ENCODE measurements at places on chromosomes 1 and 21. TPM values are rescaled to one million over a fixed set of nuclear protein-coding genes. Genes with fewer than 3 reads are reported as not detected.
A peak's percentile ranks its signal among the peaks of the same experiment; 100 is the strongest.

- DNase-seq = peak; percentile 98
Measured at GRCh38 chr1:203290261-203291089, 14.8 kb upstream of the BTG2 start.

- DNase-seq = no peak
Measured at GRCh38 chr1:33586106-33586505, 113.7 kb downstream of the ZSCAN20 start.

DNA sequence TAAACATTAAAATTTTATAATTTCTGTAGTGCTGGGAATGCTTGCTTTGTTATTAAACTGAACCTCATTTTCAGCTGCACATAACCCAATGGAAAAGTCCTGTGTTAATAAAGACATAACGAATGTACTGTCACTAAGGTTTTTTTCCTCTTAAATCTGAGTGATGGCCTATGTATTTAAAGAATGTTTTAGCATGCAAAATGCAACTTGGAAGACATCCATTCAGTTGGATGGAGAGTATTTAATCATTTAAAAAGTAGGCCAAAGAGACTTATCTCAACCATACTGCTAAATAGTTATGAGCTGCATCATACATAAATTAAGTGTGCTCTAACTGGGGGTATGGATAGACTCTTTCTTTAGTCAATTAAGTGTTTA is 48.5 kb downstream of the RWDD3 start:
- no peak for DNase-seq

RNF186 gene
- not detected for total RNA-seq

DNA sequence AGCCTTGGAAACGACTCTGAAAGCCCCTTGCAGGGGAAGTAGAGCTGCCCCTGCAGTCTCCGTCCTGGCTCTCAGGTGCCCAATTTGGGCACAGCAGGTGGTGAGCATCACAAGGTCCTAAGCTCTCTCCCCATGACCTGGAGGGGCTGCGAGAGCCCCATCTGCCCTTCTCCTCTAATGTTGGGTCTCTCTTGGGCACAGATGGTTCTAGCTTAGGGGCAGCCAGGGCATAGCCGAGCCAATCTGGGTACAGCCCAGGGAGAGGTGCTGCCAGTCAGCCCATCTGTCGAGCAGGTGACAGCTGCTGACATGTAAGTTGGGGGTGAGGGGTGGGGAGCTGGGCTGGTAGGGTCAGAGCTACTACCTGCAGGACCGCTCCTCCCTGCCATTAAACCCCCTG is 50.7 kb downstream of the SYT2 start:
- no peak for DNase-seq

MAP10 gene
- total RNA-seq = 4.8 TPM

GRCh38 chr21:24486973-24487372 is 1120.3 kb downstream of the MRPL39 start:
- no peak for DNase-seq

- DNase-seq = no peak
Measured at GRCh38 chr1:183270541-183271141, 84.6 kb downstream of the LAMC2 start.

DNA sequence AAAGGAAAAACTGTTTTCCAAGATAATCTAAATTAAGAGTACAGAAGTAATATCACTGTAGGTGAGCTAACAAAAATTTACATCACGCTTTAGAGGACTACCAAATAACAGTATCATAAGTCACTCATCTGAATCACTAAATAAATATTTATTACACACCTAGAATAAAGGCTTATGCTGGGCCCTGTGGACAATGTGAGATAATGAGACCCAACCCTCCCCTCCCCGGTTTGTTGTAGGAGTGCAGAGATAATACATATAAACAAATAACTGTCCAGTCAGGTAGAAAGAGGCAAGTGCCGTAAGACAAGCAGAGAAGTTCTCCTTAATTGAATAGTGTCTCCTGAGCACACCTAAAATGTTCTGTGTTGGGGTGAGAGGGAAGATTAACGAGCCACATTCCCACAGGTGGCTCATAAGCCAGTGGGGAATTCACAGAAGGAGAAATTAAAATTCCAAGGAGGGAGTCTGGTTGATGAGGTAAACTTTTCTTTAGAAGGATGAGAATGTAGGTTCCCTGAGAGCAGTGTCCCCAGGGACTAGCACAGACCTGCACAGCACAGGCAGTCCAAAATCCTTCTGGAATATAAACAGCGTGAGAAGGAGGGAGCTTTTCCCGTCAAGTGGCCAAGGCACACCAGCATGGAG is 241.4 kb downstream of the NFIA start:
- no peak for DNase-seq

GRCh38 chr1:56206391-56206790 is 373.0 kb downstream of the PLPP3 start:
- no peak for DNase-seq

GRCh38 chr1:228037401-228038386 is 30.9 kb downstream of the WNT3A start:
- peak; percentile 22 for DNase-seq

DNA sequence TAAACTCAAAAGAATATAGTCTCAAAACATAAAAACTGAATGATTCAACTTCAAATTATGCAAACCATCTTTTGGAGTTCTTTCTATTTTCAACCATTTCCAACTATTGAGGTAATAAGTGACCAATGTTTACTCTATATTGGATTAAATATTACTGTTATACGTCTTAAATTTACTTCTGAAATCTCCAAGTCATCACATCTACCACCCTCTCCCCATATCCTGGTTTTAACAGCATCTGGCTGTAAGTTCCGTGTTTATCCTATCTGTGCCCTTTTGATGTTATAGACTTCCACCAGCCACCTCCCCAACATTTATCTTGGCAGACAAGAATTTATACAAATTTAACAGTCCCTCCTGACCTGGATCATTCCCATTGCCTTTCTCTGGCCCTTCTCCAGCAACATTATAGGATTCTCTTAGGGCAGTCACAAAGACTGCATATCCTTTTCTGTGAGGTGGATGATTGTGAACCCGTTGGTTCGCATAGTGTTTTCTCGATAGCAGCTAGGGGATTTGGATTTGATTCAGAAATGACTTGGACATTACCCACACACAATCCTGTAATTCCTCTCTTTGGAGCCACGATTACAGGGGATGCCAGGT is 313.4 kb upstream of the FMN2 start:
- peak; percentile 18 for DNase-seq

DNA sequence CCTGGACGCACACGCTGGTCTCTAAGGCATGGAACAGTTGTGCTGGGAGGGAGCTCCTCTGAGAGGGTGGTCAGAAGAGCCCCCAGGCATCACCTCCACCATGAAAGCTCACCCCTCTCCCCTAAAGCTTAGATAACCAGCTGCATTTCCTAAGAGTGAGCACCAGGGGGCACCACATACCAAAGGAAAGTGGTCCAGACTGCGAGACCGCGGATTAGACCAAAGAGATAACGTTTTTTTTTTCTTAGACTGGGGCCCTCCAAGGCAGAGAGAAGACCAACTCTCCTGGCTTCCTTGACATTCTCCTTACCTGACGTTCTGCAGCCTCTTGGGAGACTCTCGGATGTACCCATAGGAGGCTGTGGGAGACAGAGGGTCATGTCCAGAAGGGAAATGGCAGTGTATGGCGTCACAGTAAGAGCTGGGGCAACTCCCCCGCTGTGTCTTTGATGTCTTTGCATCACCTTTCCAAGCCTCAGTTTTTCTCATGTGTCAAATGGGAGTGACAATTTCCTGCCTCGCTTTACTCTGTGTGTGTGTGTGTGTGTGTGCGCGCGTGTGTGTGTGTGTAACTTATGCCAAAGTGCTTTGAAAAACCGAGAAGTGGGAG is 12.3 kb upstream of the IFNLR1 start:
- peak; percentile 82 for DNase-seq

- no peak for DNase-seq
Measured at GRCh38 chr1:8120693-8121260, 94.7 kb upstream of the ERRFI1 start.

- DNase-seq = no peak
Measured at GRCh38 chr21:41488080-41488479, 19.9 kb downstream of the TMPRSS2 start.

GRCh38 chr1:81114191-81114590 is 686.5 kb upstream of the ADGRL2 start:
- no peak for DNase-seq

DNA sequence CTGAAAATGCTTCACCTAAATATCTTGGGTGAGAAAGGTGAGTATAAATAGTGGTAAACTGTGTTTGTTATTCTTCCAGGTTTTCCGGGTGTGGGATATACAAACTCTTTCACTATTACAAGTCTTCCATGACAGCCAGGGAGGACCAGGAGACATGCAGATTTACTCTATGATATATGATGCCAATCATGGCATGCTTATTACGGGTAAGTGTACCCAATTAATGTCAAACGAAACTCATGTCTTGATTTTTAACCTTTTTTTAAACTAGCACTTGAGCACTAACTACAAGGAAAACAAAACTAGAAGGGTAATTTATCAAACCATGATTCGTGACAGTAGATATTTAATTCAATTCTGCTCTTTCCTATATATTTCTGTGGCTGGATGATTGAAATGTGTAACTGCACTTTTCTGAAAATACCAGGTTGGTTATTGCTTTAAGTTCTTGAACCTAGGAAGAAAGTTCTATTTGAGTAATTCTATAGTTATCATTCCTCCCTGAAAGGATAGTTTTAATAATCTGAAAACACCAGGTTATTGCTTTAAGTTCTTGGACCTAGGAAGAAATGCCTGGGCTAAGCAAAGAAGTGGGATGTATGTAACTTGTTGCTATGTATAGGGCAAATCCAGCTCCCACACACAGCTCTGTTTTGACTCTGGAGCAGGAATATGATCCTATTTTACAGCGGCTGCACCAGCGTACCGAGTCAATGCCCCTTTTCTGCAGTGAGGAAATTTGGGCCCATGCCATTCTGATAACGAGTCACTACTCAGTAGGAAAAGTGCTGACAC is 86.4 kb downstream of the WDR64 start:
- no peak for DNase-seq

ZRANB2 gene
- total RNA-seq = 94.0 TPM

- no peak for DNase-seq
Measured at GRCh38 chr1:12087797-12088314, 24.8 kb downstream of the TNFRSF8 start.

DNA sequence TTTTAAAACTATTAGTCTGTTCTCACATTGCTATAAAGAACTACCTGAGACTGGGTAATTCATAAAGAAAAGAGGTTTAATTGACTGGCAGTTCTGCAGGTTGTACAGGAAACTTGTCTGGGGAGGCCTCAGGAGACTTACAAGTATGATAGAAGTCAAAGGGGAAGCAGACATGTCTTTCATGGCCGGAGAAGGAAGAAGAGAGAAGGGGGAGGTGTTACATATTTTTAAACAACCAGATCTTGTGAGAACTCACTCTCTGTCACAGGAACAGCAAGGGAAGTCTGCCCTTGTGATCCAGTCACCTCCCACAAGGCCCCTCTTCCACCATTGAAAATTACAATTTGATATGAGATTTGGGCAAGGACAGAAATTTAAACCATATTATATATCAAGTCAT is 55.9 kb downstream of the CLIC4 start:
- no peak for DNase-seq

GRCh38 chr21:16755061-16755460 is 757.8 kb upstream of the CXADR start:
- DNase-seq = no peak

GRCh38 chr1:14842361-14842760 is 243.9 kb downstream of the KAZN start:
- DNase-seq = no peak

DNA sequence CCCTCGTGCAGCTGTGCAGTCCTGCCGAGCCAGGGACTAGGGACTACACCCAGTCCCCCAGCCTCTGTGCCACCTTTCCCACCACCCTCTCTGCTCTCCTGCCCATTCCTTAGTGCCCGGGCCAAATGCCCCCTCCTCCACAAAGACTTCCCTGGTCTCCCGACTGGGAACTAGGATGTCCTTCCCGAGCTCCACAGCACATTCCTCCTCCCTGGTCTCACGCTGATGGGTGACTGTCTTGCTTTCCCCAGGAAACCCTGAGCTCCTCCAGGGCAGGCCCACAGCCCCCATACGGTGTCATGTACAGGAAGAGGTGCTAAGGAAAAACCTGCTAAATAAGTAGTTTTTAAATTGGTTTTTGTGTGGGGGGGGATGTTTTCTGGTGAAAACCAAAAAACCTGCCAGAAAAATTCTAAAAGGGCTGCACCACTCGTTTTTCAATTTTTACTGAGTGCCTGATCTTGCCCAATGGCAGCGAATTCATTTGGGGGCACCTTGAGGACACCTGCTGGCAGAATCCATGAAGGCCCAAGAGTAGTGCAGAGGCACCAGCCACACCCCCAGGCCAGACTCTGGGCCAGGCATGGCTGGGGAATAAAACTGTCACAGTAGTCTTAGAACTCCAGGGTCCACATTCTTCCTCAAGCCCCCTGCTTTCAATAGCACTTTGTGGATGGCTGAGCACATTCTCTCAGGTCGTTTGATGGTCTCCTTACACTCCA is 50.4 kb downstream of the GLIS1 start:
- no peak for DNase-seq

- DNase-seq = peak; percentile 81
Measured at GRCh38 chr1:219576931-219577730, 35.8 kb downstream of the ZC3H11B start.

- no peak for DNase-seq
Measured at GRCh38 chr1:236123563-236123962, 18.8 kb upstream of the GPR137B start.

- DNase-seq = no peak
Measured at GRCh38 chr21:34788879-34789278, 120.1 kb downstream of the CLIC6 start.

DNA sequence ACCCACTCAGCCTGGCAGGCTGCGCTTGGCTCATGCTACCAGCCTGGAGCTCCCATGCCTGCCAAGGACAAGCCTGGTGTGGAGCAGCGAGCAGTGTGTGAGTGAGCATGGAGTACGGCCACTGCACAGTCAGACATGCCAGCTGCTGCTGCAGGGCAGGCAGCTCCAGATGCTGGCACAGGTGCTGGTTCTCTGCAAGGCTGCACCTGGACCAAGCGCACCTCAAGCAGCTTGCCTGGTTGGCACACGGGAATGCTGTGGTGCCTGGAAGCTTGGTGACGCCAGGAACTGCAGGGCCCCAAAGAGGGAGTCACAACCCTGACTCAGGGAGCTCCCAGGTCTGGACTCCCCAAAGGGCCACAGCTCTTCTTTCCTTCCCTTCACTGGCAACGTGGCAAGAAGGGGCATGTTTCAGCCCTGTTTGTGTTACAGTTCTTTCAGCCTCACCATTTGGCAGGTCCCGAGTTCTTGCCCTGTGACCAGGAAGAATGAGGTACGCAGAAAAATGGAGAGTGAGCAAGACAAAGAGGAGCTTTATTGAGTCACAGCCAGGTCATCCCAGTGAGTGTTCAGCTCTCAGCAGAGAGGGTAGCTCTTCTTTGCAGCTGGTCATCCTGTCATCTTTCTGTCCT is 26.1 kb downstream of the ACOT7 start:
- peak; percentile 36 for DNase-seq
